Prostate gland (tissue), 2 donors: ENCODE measurements at places on chromosomes 5 and 9. TPM values are rescaled to one million over a fixed set of nuclear protein-coding genes. Genes with fewer than 3 reads are reported as not detected.

DNA sequence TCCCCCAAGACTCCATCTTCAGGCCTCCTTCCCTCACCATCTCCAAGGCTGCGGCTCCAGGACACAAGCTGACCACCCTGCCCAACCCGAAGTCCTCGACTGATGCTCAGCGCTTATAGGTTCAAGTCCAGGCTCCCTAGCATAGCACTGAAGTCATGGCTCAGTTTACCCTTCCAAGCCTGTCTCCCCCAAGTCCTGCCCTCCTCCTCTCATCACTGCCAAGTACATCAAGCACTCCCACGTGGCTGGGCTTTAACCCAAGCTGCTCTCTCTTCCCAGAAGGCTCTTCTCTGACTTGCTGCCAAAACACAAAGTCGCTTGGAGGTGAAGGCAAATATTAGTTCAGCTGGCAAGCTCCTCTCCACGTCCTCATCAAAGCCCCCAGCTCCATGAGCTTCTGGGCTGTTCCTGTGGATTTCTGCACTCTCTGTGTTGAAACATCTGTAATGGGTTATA lies 22.1 kb upstream of the MARCHF6 start:
- peak overlapping the region; percentile 35 for H3K27ac ChIP-seq
- H3K4me1 ChIP-seq, result peaks cover 8% of the 10 kb centered on the region
- DNase-seq, result peak; percentile 71
- H3K4me3 ChIP-seq, result no peak overlapping the region
- no peaks in the 10 kb centered on the region for H3K27me3 ChIP-seq
- no peaks in the 10 kb centered on the region for H3K36me3 ChIP-seq

- H3K36me3 ChIP-seq, result no peaks in the 10 kb centered on the region
- no peaks in the 10 kb centered on the region for H3K4me1 ChIP-seq
- H3K4me3 ChIP-seq, result no peak overlapping the region
- no peak overlapping the region for H3K27ac ChIP-seq
Measured at GRCh38 chr9:7328453-7328852, 471.1 kb downstream of the DMAC1 start.

DNA sequence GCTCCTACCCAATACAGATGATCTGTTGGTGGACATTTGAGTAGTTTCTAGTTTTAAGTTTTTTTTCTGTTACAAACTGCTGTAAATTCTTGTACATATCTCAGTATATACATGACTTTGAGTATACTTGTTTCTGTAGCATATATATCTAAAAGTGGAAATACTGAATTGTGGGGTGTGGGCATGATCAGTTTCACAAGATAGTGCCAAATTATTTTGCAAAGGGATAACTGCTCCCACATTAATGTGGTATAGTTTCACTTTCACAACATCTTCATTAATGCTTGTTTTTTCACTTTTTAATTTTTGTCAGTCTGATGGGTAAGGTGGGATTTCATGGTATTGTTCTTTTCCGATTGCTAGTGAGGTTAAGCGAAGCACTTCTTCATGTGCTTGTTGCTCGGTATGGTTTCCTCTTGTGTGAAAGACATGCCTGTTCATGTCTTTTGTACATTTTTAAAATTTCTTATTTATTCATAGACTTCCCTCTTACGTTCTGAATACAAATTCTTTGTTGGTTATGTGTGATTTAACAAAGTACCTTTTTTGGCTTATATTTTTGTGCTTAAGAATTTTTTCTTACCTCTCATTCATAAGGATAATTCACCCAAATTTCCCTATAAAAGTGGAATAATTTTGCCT lies 103.5 kb downstream of the CDC42SE2 start:
- H3K4me1 ChIP-seq, result no peaks in the 10 kb centered on the region
- H3K4me3 ChIP-seq, result no peak overlapping the region
- no peaks in the 10 kb centered on the region for H3K27me3 ChIP-seq
- DNase-seq, result no peak
- H3K27ac ChIP-seq, result no peak overlapping the region

DNA sequence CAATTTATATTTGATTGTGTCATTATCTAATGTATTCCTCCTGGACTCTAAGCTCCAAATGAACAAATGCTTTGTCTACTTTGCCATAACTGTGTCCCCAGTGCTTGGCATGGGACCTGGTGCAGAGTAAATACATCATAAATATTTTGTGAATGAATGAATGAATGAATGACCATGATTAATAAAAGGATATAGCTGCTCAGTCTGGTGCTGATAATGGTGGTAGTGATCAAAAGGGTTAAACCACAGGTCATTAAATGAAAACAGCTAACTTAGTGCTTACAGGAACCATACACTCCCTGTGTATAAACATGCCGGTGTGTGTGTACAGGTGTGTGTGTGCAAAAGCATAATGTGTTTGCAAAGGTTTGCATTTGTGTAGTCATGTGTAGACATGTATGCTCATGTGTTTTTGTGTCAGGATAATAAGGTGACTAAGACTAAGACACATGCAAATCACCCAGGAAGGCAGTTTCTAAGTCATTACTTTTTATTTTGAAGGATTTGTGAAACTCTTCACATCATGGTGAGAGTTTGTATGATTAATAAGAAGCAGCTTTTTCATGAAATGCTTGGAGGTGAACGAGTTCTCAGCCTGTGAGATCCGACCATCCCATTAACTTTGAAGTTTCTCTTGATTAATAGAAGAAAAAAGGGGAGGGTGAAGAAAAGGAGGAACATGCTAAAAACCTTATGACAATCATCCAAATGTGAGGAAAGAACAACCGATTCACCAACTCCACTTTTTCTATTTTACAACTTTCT lies 24.6 kb downstream of the SPARC start:
- H3K27ac ChIP-seq, result no peak overlapping the region
- no peak overlapping the region for H3K4me3 ChIP-seq
- H3K36me3 ChIP-seq, result peaks cover 10% of the 10 kb centered on the region
- DNase-seq, result no peak
- H3K4me1 ChIP-seq, result peaks cover 3% of the 10 kb centered on the region
- H3K27me3 ChIP-seq, result no peaks in the 10 kb centered on the region

DNA sequence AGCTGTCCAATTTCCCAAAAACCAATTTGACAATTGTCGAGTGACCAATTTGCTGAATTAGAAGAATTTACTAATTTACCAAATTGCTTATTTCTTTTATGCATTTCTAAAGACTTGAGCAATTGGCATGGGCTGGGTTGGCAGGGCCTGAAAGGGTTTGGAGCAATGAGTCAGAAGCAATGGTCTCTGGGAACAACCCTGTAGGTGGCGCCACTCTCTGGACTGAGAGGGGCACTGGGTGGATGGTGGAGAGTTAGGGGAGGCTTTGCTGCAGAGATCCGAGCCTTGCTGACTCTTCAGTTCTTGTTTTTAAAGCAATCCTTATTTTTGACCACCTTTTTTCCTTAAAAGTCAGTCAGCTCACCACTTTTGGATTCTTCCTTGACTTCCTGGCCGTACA lies 71.5 kb upstream of the RPS23 start:
- no peak overlapping the region for H3K4me3 ChIP-seq
- no peaks in the 10 kb centered on the region for H3K27me3 ChIP-seq
- H3K36me3 ChIP-seq, result no peaks in the 10 kb centered on the region
- no peak for DNase-seq
- no peak overlapping the region for H3K27ac ChIP-seq
- no peaks in the 10 kb centered on the region for H3K4me1 ChIP-seq

- no peak overlapping the region for H3K27ac ChIP-seq
- DNase-seq, result no peak
- H3K4me3 ChIP-seq, result no peak overlapping the region
Measured at GRCh38 chr9:38694676-38695075, 25.3 kb downstream of the FAM240B start.

GRCh38 chr5:9869616-9870288 lies 239.6 kb upstream of the TAS2R1 start:
- H3K4me1 ChIP-seq, result no peaks in the 10 kb centered on the region
- no peak overlapping the region for H3K27ac ChIP-seq
- no peaks in the 10 kb centered on the region for H3K36me3 ChIP-seq
- H3K4me3 ChIP-seq, result no peak overlapping the region

- no peaks in the 10 kb centered on the region for H3K4me1 ChIP-seq
- H3K27ac ChIP-seq, result no peak overlapping the region
- no peaks in the 10 kb centered on the region for H3K27me3 ChIP-seq
- H3K36me3 ChIP-seq, result no peaks in the 10 kb centered on the region
- no peak for DNase-seq
- no peak overlapping the region for H3K4me3 ChIP-seq
Measured at GRCh38 chr5:75044406-75044805, 8.0 kb downstream of the GCNT4 start.

DNA sequence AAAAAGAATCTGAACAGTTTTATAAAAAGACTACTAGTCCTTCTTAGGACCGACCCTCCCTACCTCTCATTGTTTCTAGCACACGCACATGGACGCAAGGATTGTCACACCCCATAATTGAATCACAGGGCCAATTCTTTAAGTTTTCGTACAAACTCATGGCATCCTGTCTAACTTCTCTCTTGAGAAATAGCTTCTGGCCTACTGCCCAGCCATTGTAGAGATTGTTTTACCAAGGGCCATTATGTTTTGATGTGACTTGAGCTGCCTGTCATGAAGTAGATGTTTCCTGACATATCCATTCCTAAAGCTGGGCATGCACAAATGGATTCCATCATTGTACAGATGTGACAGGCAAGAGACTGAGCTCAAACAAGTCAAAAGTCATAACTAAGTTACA lies 1672.1 kb upstream of the C9orf72 start:
- H3K27ac ChIP-seq, result no peak overlapping the region
- H3K4me3 ChIP-seq, result no peak overlapping the region
- H3K27me3 ChIP-seq, result no peaks in the 10 kb centered on the region

GRCh38 chr5:61734001-61734400 lies 401.9 kb downstream of the ZSWIM6 start:
- H3K27me3 ChIP-seq, result no peaks in the 10 kb centered on the region
- no peak overlapping the region for H3K4me3 ChIP-seq
- H3K4me1 ChIP-seq, result no peaks in the 10 kb centered on the region
- DNase-seq, result peak; percentile 39

DNA sequence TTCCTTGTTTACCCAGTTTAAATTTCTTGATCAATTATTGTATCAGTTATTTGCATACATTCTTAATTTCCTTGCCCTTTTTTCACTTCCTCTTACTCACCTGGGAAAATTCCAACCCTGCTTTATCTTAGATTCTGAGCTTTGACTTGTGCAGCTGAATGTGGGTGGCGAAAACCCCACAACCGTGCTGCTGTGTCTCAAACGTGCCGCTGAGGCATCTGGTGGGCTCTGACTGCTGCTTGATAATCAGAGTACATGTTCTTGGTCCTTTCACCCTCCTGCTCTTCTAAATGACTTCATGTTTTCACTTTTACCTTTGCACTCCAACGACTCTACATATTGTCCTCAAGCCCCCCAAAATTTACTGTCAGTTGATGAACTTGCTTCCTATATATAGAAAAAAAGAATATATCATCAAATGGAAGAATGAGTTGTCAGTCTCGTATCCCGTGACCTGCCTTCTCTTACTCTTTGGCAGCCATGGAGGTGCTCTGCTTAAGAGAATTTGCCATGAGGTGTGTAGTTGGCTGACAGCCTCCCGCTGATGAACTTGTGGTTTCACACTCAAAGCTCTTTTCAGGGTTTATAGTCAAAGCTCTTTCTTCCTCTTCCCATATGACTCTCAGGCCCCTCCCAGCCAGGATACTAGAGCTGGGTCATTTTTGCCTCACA lies 14.0 kb upstream of the JAK2 start:
- no peak overlapping the region for H3K27ac ChIP-seq
- no peak for DNase-seq
- H3K4me3 ChIP-seq, result no peak overlapping the region
- no peaks in the 10 kb centered on the region for H3K4me1 ChIP-seq
- H3K27me3 ChIP-seq, result no peaks in the 10 kb centered on the region

DNA sequence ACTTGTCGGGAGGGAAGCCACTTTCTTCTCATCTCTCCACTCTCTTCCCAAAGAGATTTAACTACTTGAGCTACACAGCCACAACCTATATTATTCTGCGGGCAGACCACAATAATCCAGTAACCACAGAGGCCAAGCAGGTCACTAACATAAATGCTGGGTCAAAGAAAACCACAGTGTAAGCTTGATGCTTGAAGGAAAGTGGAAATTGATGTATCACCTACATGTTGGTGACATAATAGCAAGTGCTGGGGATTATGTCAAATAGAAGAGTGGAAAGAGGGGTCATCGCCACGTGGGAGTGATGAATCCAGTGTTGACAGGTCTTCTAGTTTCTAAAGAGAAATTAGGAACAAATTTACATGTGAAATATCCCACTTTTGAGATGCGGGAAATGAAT lies 40.9 kb downstream of the RFK start:
- DNase-seq, result no peak
- no peak overlapping the region for H3K27ac ChIP-seq
- no peaks in the 10 kb centered on the region for H3K27me3 ChIP-seq

DNA sequence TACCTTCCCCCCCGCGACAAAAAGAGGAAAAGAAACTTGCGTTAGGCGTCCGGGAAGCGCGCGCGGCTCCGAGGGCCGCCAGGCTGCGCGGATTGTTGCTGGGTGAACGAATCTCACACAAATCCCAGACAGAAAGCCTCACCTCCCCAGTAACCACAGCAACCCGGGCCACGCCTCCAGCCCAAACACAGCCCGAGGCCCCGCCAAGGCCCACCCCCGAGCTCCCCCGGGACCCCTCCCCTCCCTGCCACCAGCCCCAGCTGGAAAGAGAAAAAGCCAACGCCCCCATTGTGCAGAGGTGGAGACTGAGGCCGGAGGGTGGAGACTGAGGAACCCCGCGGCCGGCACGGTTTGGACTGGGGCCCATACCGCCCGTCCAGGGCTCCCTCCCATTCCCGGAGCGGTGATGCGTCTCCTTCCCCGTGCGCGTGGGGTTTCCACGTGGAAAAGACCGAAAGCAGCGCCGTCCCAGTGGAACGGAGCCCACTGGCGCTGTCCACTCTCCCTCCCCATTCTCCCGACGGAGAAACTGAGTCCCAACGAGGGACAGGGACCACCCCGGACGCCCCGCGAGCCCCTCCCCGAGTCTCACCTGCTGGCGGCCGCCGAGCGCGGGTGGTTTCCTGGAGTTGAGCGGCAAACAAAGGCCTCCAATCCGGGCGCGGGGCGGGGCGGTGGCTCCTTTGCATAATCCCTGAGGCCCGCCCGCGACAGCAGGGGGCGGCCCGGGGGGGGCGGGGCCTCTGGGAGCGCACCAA lies 10.2 kb upstream of the AKNA start:
- peak overlapping the region; percentile 56 for H3K4me3 ChIP-seq
- H3K36me3 ChIP-seq, result no peaks in the 10 kb centered on the region
- peaks cover 11% of the 10 kb centered on the region for H3K4me1 ChIP-seq
- peak overlapping the region; percentile 80 for H3K27ac ChIP-seq

- H3K4me1 ChIP-seq, result no peaks in the 10 kb centered on the region
- H3K27me3 ChIP-seq, result no peaks in the 10 kb centered on the region
- no peak overlapping the region for H3K27ac ChIP-seq
- DNase-seq, result no peak
Measured at GRCh38 chr9:3433066-3433465, 92.7 kb downstream of the RFX3 start.

GRCh38 chr9:87670572-87671264 lies 55.2 kb upstream of the CTSL start:
- no peak for DNase-seq
- H3K4me1 ChIP-seq, result no peaks in the 10 kb centered on the region
- no peak overlapping the region for H3K27ac ChIP-seq

The KIAA0825 gene
- total RNA-seq, result 3.9 TPM

The SLC6A19 gene
- 0.17 TPM for total RNA-seq

The PCDHB8 gene
- 2.6 TPM for total RNA-seq

The TXNDC8 gene
- not detected for total RNA-seq

The RAB3C gene
- 0.45 TPM for total RNA-seq

The FBP1 gene
- total RNA-seq, result 41.4 TPM

The PARP8 gene
- total RNA-seq, result 21.8 TPM

The CTSV gene
- total RNA-seq, result 277 TPM
